Activated CD4-positive, alpha-beta T cell treated with anti-CD3 and anti-CD28 coated beads for 24 hours (primary cell): ENCODE measurements at places on chromosomes 3 and 15.

- no peak for DNase-seq
Observed at GRCh38 chr15:31104003-31104402, 2.5 kb upstream of the TRPM1 start.

DNA sequence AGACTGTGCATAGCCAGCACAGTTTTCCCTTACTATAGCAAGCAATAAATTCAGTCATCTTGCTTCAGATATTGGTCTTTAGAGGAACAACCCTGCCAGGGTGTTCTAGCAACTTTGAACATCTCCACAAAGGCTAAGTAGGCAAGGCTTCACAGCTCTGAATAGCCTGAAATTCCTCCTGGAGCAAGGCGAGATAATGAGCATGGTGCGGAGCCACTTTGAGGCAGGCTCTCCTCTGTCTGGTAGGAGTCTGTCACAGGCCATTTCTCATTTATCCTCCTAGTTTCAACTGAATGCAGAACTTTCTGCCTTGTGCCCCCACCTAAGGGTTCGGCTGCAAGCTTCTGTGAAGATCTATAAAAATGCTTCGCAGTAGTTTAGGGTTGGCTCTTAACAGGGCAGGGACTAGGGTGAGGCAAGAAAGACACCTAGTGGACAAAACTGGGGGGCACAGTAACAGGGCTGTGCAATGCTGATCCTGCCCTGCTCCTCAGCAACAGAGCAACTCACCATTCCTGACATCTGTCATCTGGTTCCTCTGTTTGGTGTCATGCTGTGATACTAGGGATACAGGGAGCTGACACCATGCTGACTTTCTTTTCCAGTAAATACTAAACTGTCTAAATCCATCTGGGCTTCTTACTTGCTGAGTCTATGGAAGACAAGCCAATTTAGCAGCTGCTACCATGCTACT lies 16.6 kb upstream of the EHHADH start:
- no peak for DNase-seq

GRCh38 chr3:22959593-22959992 lies 243.5 kb upstream of the UBE2E2 start:
- no peak for DNase-seq

DNA sequence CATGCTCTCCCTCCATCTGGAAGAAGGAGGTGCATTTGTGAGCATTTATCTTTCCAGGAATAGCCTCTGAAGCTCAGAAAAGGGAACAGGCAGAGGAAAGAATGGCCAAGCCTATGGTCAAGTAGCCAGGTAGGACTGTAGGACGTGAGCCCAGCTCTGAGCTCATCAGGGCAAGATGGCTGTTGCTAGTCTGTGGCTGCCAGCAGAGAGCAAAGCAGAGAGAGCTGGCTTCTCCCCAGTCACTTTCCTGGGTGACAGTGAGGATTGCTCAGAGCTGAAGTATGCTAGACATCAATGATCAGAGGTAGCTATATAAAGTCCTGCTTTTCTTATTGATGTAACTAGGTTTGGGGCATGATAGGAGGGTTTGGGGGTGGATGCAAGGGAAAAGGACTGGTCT lies 146.1 kb upstream of the SLC24A5 start:
- no peak for DNase-seq

- no peak for DNase-seq
Observed at GRCh38 chr15:52567871-52568600, 794 bp downstream of the ARPP19 start.
